ENCODE measurements at places on chromosomes 12 and 14.

DNA sequence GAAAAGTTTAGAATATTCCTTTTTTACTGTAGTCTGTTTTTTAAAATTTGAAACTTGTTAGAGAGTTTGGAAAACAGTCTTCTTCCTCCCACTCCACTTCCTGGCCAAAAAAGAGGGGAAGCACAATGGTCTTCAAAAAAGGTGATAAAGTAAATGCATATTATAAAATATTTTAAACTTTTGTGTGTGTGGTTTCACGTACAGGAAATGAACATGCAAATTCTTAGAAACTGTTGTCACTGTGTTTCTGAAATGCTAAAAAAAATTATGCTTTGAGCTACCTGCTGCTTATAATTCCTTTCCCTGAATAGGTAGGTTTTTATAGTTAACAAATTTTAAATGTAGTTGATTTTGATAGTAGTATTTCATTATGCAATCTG is 2.9 kb downstream of the FGFR1OP2 start:
- no peak for DNase-seq

GRCh38 chr12:118183711-118184110 is 47.8 kb downstream of the PEBP1 start:
- DNase-seq: no peak

DNA sequence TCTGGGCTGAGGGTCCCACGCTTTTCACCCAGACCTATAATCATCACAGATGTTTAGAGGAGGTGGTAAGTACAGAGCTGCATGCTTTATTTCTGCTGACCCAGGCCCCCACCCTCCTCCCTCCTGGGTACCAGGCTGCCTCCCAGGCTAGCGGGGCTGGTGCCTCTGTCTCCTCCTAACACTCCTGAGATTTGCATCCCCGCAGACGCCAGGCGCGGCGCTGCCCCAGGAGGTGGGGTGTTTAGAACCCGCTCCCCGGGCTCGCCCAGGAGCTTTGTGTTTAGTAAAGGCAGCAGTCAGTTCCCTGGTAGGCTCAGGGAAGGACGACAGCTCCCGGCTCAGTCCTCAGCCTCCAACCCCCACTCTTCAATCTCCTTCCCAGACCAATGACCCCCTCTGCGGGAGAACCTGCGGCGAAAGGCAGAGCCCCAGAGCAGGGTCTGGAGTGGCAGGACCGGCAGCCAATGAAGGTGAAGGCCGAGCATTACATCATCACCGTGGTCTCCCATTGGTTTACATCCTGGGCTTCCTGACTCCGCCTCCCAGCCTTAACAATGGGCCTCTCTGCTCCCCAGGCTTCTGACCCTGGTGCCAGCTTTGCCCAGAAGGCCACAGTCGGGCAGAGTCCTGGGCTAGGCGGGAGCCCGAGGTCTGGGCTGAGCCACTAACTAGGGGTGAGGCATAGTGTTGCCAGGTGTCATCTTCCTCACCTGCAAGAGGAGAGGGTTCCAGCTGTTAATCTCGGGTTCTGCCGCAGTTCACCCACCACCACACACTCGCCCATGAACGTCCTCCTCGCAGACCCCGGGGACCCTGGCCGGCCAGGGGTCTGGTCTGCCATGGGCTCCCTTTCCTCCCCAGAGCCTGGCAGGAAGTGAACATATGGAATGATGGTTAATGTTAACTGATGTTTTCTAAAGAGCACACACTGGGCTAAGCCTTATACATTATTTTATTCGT is 57.5 kb downstream of the CALM1 start:
- DNase-seq: no peak

DNA sequence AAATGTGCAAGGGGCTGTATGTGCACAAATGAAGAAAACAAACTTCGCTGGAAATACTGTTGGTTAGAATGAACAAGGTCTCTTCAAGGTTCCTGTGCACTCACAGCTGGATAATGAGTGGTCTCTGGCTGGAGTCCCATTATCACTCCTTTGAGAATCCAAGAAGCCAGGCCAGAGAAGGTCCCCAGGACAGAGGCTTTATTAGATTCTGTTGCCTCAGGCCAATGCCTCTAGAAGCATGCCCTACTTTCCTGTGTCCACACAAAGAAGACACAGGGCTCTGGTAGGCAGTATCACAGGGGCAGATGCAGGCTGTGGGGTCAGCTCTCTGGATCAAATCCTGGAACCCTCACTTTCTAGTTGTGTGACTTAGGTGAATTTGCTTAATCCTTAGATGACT is 384.7 kb downstream of the GRIN2B start:
- no peak for DNase-seq

DNA sequence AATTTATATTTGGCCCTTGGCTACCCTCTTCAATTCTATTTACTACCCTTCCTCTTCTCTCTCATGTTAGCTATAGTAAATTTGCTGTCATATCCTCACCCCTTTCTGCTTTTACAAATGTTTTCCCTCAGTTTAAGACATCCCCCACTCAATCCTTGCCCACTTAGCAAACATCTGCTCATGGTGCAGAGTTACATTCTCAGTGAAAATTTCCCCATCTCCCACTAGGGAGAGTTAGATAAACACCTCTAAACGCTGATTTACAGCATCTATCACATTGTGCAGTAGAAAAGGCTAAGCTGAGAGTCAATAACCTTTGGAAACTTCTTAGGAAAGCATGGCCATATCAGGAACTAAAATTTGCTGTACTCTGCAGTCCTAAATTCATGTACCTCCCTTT is 69.0 kb downstream of the DENND5B start:
- peak; percentile 34 for DNase-seq

DNA sequence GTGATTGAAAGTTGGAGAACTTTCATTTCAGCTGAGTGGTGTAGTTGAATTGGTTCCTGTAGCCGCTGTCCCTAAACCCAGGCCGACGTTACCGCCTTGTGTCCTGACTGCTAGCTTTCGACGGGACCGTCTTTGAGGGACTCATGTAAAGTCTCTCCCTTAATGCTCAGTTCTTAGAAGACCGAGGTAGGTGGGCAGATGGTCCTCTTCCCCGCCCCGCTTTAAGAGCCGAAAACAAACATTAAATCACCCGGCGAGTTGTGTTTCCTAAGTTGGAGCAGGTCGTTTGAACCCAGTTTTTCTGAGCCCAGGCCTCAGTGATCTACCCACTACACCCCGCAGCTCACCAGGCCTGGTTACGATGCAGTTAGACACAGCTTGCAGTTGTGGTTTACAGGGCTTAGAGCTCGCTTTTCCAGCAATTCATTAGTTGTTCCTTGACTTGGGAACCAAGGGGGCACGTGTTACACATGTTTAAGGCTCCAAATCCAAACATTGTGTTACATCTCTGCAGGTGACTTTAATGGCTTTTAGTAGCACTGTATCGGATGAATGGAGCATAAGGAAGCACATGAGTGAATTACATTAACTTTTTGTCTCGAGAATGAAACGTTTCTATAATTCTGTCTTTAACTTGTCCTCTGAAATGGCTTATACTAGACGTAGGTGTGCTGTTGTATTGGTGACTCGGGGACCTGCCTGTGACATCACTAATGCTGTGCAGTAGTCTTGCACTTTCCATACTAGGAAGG is 790 bp downstream of the NEDD1 start:
- peak; percentile 6 for DNase-seq

DNA sequence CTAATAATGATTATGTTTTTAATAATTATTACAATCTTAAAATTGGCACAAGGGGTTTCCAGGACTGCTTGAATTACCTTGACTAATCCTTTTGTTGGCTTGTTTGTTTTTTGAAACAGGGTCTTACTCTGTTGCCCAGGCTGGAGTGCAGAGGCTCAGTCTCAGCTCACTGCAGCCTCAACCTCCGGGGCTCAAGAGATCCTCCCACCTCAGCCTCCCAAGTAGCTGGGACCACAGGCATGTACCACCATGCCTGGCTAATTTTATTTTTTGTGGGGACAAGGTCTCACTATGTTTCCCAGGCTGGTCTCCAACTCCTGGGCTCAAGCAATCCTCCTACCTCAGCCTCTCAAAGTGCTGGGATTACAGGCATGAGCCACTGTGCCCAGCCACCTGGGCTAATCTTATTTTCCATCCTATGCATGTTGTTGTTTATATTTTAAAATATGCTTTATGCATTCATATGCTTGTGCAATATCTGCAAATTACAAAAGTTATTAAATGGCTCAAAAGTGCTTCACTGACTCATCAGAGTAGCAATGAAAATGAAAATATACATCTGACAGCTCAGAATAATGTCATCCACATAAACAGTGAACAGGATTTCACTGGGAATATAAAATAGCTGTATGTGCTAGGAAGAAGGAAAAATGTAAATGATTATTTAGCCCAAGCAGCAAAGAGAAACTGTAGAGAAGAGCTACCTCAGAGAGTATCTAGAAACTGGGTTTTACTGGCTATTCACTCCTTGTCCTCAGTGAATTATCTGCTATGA is 24.8 kb upstream of the PLEKHG6 start:
- DNase-seq: no peak

GRCh38 chr12:38053113-38053512 is 263.5 kb upstream of the ALG10B start:
- DNase-seq: no peak

DNA sequence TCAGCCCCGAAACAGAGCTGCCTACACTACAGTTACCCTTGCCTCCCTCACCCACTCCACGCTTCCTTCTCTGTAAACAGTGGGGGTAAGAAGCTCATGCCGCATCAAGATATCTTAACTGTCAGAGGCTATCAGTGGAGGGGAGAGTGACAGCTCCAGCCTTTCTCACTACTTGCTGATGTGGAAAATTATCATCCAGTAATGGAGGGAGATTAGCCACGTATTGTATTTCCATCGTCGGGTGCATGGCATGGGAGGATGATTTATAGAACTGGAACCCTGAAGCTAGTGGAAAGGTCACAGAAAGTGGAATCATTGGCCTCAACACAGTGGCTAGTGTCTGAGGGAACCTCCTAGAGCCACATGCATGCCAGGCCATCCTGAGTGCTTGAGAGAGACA is 270.9 kb upstream of the FKBP4 start:
- no peak for DNase-seq

DNA sequence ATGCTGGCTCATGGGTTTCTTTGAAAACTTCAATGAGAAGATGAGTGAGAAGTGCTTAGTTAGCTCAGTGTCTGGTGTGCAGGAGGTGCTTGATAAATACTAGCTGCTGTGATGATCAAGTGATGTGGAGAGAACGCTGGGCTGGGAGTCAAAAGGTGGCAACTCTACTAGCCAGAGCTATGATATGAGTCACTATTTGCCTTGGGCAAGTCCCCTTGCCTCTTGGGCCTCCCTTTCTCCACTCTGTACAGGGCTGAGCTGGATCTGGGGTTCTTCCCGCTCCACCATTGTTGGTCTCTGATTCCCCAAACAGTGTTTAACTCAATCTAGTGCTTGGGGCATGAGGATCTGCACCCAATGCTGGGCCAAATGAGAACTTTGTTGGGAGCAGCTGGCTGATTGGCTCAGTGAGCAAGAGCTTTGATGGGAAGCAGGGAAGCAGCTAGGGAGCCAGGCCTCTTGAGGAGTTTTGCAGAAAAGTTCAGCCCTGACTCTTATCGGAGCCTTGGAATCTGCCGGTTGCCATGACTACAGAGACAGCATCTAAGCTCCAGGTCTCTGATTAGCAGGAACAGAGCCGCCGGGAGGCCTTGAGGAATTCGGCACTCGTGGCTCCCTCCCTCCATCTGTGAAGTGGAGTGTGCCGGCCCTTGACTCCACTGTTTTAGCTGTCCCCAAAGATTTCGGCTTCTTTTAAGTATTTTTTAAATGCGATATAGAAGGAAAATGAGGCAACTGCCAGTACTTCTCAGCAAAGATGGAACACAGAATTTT is 82.1 kb upstream of the HSPB8 start:
- no peak for DNase-seq

DNA sequence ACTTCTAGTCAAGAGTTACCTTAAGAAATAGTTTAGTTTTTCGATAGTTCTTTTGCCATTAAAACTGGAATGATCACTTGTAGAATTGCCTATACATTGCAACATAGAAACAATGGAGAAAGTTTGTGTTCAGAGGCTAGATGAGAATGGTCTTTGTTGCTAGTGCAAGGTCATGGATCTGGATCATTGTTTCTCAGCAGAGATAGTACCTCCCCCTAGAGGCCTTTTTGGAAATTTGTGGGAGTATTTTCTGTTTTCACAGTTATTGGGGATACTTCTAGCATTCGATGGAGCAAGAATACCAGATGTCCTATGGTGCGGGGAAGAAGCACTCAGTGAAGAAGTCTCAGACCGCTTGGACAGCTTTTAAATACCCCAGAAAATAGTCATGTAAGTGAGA is 138.8 kb upstream of the HMGA2 start:
- DNase-seq: no peak

GRCh38 chr14:65261946-65262345 is 150.6 kb upstream of the FUT8 start:
- DNase-seq: no peak

DNA sequence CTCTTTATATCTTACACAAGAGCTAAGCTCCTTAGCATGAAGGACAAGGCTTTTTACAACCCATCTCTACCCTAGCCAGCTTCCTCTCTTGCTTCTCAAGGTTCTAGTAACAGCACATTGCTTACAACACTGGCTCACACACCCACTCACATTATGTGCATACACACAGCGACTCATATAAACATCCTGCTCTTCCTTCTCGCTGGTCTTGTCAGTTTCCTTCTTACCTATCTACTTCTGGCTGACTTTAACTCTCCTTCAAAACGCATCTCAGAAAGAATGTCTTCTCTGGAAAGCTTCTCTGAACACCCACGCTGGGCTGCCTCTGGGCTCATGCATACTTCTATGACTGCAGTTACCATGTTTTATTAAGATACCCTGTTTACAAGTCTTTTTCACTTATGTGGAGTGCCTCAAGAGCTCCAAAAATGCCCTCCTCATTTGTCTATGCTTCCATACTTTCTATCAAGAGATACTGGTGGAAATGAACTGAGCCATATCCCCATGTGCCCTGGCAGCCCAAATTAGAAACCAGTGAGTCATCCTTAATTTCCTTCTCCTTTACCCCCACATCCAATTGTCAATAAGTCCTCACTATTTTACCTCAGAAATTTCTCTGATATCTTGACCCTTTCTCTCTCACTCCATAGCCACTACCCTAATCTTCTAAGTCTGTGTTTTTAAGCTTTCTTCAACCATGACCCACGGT is 126.9 kb upstream of the KRAS start:
- DNase-seq: no peak

GRCh38 chr14:90416720-90417119 is 19.9 kb downstream of the CALM1 start:
- peak; percentile 23 for DNase-seq

- DNase-seq: no peak
Observed at GRCh38 chr12:5094551-5094950, 50.9 kb downstream of the KCNA5 start.

DNA sequence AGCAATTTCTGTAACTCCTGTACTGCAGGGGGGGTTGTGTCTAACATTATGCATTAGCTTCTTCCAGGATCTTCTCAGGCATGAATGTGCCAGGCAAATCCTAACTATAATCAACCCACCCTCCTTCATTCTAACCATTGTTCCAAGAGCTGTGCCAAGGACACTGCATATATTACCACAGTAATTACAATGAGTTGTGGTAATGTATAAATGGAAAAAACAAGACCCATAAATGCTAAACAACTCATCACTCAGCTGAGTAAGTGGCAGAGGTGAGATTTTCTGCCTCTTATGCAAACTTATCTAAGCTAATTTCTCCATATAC is 80.6 kb downstream of the PRKD1 start:
- DNase-seq: no peak

GRCh38 chr12:22228022-22228875 is 106.3 kb downstream of the ST8SIA1 start:
- DNase-seq: no peak
